ENCODE measurements at places on chromosomes 16 and 17.

- no peak for DNase-seq
Observed at GRCh38 chr17:45676695-45677094, 107.4 kb upstream of the CRHR1 start.

- no peak for DNase-seq
Observed at GRCh38 chr16:79412783-79413225, 187.7 kb downstream of the MAF start.

GRCh38 chr17:76499267-76499667 lies 2.0 kb downstream of the RHBDF2 start:
- no peak for DNase-seq

DNA sequence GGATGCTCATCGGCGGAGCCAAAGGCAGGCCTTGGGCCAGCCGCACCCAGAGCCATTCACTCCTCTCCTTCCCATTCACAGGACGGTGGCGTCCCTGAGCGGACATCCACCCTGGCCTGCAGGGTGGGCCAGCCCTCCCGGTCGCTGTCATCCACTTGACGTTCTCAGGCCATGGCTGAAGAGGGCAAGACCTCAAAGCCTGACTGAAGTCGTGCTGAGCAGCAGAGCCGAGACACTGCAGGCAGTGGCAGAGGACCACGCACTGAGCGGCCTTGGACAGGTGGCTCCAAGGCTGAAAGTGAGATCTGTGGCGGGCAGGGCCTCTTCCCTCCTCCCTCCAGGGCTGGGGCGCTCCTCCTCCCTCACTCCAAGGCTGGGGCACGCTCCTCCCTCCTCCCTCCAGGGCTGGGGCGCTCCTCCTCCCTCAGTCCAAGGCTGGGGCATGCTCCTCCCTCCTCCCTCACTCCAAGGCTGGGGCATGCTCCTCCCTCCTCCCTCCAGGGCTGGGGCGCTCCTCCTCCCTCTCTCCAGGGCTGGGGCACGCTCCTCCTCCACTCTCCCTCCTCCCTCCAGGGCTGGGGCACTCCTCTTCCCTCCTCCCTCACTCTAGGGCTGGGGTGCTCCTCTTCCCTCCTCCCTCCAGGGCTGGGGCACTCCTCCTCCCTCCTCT lies 24.1 kb downstream of the GNPTG start:
- no peak for DNase-seq

DNA sequence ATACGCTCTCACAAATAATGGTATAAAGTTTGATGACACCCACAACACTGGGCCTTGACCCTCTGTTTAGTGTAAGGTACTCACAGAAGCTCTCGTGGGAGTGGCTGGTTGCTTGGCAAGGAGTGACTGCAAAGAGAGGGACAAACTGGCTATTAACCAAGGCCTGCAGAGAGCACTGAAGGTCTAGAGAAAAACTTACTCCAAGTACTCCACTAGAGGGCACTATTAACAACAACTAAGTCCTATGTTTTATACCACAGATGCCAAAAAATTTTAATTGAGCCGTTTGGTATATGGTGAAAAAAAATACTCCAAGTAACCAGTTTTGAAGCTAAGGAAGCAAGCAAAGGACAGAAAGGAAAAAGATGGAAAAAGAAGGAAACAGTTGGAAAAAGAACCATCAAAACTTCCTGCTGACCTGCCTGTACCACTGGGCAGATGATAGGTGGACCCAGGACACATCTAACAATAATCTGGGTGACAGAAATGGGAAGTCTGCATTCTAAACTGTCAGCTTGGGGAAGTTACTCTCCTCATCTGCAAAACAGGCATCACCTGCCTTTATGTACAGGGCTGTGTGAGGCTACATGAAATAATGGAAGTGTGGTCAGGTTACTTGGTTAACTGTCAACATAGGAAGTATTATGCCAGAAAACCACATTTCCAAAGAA lies 23.2 kb downstream of the DYNC1LI2 start:
- peak; percentile 51 for DNase-seq

GRCh38 chr17:28812748-28813377 lies 29.7 kb downstream of the FAM222B start:
- DNase-seq, result no peak
